ENCODE measurements at places on chromosomes 1 and 21.

DNA sequence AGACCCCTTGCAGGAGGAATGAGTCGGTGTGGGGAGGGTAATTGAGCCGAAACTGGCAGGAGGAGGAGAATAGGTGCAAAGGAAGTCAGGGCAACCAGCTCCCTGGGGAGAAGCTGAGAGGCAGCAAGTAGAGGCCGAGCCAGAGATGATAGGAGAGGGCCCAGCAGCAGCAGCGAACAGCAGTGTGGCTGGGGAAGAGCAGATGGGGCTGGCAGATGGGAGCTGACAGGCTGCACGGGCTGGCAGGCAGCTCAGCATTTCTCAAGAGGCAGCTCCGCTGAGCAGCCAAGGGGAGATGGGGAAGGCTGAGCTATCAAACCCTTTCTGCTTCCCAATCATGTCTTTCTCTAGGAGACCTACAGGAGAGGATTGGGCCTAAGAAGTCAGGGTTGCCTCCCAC, 158.2 kb downstream of the TRIM33 start:
- DNase-seq = no peak

DNA sequence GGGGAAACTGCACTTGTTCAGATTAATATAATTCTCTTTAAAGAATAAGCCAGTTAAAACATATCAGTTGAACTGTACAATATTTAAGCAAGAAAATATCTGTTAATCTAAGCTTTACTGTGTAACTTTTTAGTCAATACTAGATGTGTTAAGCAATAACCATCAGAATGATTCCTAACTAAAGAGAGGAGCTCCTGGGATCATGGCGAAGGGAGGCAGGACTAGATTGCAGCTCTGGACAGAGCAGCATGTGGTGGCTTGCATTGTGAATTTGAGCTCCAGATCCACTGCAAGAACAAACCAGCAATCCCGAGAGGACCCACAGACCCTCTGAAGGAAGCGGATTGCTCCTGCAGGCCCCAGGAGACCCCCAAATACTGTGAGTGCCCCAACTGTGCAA, 21.9 kb downstream of the LYST start:
- no peak for DNase-seq

GRCh38 chr1:239228451-239228850, 157.9 kb upstream of the CHRM3 start:
- DNase-seq = no peak

DNA sequence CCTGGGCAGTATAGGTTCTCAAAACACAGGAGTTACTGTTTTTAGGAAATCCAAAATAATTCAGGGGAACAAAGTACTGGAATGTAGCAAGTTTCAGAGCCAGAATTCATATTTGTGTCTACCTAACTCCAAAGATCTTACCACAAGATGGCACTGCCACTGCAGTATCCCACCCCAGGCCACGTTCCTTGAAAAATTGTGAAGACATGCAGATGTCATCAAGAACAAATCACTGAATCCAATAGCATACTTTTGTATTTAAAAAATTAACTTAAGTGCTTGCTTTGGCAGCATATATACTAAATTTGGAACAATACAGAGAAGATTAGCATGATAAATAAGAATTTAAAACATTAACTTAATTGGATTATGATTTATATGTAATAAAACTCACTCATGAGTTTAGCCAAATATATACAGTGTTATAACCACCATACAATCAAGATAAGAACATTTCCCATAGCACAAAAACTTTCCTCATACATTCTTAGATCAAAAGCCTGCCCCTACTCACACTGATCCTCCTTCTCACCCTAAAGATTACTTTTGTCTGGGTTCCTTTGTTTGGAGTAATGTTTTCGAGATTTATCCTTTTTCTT, 209.9 kb downstream of the FAF1 start:
- no peak for DNase-seq

- DNase-seq = no peak
These were observed 6.1 kb downstream of the NCF2 start for GRCh38 chr1:183584147-183584546.

- DNase-seq = no peak
These were observed 12.6 kb upstream of the LAPTM5 start for GRCh38 chr1:30770150-30770549.

GRCh38 chr1:52191395-52191965, 49.6 kb downstream of the ZFYVE9 start:
- no peak for DNase-seq

GRCh38 chr1:246081138-246081702, 425.9 kb downstream of the SMYD3 start:
- DNase-seq = no peak

DNA sequence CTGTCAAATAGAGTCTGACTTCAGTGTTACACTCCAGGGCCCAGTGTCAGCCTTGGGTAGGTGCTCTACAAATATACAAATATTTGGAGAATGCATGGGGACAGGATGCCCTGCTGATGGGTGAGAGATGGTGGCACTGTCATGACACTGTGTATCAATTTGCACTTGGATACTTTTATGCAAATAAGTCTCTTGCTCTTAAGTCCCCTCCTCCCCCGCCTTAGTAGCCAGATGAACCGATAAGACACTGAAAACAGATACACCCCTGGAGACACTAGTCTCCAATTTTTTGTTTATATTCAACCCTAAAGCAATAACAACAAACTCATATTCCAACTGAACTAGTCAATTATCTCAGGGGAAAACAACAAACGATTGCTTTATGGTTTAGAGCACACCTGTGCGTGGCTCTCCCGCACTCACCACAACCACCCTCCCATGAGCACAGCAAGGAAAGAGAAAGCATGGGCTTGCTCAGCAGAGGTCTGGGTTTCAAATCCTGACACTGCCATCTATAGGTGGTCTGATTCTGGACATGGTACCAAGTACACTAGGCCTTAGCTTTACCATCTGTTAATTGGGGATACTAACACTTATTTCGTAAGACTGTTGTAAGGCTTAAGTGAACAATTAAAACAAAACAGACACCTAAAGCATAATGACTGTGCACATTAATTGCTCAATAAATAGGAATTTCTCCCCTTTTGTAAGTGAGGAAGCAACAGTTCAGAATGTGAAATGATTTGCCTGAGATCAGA, 50.3 kb downstream of the HIVEP3 start:
- no peak for DNase-seq

DNA sequence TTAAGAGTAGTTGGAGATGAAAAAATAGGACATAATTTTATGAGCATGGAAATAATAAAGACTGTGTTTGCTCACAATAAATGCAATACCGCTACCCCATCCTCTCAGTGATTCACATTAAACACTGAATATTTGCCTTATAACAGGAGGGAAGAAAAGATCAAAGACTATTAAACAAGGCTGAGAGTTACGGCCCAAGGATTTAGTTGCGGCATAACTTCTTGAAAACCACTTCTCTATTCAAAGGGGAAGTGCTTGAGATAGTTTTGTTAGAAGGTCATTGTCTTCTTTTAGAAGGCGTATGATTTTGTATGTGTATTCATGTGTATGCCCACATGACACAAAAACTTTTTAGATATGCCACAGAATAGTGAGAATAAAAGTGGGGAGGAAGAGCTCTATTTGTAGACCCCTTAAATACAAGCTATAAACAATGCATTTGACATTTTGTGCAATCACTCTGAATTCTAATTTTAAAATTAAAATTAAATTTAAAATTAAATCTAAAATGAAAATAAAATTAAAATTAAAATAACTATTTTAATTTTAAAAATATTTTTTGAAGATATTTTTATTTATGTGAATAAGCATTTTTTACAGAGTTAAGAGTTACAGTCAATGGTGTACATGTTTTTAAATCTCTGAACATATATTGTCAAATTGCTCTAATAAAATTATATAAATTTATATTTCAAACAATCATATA, 986.6 kb upstream of the ADAMTS5 start:
- no peak for DNase-seq

DNA sequence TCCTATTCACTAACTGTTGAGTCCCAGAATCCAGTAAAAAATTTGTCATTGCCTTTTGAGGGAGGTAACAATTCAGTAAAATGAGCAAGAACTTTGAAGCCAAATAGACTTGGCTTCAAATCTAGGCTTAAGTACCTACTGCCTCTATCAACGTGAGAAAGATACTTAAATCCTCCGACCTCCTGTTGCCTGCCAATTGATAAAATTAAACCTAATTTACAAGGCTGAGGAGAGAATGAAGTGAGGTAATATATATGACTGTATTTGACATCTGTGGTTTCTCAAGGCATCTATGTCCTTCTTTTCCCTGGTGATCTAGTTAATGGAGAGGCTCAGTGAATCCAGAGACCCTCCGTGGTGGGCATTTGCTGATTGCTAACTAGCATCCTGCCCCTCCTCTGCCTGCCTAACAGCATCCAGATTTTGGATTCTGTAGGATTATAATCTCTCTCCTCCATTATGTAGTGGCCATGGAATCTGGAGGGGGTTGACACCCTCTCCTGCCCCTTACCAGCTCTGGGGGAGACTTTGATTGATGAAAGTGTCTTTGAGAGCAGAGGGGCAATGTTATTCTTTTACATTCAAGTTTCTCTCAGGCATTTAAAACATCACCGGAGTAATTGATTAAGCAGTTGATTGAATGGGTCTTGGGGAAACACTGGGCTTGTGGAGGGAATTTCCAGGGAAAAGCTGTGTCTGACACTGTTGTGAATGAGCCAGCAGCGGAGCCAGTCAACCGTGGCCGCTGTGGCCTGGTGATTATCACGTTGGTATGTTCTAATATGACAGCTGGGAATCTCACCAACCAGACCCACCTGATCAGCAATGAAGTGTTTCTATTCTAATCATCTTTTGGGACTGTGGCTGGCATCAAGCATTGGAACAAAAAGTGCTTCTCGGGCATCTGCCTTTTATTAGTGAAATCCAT, 140.7 kb upstream of the FAM78B start:
- no peak for DNase-seq

DNA sequence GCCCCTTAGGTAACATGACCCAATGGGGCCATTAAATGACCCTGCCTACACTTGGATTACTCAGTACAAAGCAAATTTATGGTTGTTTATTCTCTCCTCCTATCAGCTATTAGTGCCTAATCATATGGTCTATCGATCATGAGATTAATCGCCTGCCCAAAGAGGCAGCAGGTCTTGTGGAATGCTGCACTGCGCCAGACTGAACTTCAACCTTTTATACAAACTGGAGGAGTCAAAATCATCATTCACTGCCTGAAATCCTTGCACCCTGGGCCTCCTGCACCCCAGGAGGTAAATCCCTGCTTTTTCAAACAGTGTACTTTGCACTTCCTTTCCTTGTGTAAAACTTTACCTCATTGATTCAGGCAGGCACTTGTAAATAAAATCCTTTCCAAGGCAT, 69.7 kb downstream of the NFIA start:
- no peak for DNase-seq

- no peak for DNase-seq
These were observed 90.0 kb downstream of the EDEM3 start for GRCh38 chr1:184664661-184665060.

DNA sequence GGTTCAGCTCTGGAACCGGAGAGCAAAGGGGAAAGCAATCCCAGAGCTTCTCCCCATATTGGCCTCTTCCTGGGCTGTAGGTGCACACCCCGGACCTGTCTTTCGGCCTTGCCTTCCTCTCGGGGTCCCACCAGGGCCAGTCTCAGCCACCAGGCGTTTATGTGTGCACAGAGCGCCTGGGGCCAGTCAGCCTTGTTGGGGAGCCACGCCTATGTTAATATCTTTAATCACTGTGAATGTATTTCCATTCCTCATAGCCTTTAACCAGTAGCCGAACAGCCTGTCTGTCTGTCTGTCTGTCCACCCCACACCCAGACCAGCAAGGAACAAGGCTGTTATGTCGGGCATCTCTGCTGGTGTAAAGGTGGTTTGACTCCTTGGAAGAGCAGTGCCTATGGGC, 18.8 kb downstream of the KCNC4 start:
- no peak for DNase-seq

DNA sequence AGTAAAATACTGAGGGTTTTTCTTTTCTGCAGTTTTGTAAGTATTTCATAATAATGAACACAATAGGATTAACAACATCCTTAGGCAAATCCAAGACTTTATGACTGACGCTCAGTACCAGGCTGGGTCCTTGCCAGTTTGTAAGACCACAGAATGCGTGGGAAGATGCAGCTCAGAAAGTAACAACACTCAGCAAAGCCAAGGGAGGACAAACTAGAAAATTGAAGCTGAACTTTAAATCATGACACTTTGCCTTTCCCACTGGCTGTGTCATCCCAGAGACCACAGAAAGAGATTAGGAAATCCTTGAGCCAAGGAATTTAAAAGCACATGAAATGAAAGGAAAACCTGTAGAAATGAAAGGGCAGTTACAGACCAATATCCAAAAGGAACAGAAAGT, 426.3 kb upstream of the CHRM3 start:
- DNase-seq = no peak

GRCh38 chr1:193306430-193306829, 120.0 kb upstream of the B3GALT2 start:
- no peak for DNase-seq

DNA sequence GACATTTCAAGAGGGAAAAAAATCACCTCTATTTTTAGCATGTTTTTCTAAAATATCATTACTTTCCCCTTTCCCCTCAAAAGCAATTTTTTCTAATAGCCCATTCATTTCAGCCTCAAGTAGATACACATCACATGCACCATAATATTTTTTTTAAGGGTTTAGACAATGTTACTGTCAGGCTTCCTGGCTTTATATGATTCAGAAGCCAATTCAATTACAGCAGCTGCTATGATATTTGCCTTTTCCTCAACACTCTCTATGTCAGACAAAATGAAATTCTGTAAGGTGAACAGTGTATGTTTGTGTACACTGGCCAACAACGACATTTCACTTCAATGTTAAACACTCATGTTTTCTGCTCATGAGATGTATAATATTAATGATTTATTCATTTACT, 46.5 kb downstream of the OMA1 start:
- DNase-seq = no peak

GRCh38 chr1:87451229-87451920, 122.7 kb downstream of the LMO4 start:
- DNase-seq = no peak

- no peak for DNase-seq
These were observed 239.1 kb upstream of the SGIP1 start for GRCh38 chr1:66294707-66295370.

GRCh38 chr1:174413632-174414031, 34.1 kb upstream of the GPR52 start:
- DNase-seq = no peak

DNA sequence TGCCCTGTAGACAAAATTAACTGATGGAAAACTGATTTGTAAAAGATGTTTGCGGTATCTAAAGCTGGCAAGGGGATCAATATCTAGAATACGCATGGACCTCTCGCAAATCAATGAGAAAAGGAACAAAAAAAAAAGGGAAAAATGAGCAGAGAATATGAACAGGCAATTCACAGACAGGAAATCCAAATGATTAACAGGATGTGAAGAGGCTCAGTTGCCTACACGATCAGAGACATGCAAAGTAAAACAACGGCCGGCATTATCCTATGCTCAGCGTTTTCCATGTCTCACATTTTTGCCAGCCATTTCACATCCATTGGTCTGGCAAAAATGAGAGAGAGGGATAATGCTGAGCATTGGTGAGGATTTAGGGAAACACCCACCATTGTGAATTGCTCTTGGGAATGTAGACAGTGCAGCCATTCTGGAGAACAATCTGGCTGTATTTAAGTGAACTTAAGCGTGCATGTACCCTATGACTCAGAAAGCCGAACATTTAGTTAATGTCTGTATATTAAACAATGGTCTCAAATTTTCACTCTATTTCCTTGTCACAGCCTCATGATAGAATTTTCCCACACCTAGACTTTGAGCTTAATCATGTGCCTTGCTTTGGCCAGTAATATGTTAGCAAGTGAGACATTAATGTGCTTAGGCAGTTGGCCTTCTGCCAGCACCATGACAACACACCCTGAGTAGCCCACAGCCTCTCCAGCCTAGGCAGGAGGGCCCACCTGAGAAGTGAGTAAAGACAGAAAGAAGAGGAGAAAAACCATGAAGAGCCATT, 61.0 kb upstream of the NBPF3 start:
- DNase-seq = no peak

GRCh38 chr1:234836045-234836681, 226.2 kb upstream of the IRF2BP2 start:
- DNase-seq = no peak
